CD8-positive, alpha-beta memory T cell (primary cell): ENCODE measurements at places on chromosomes 2 and 18. TPM values are rescaled to one million over a fixed set of nuclear protein-coding genes. Genes with fewer than 3 reads are reported as not detected.
A peak's percentile ranks its signal among the peaks of the same experiment; 100 is the strongest.

Gene CHRNG
- total RNA-seq = not detected

- H3K4me3 ChIP-seq = no peak overlapping the region
- peak; percentile 44 for DNase-seq
- H3K27ac ChIP-seq = no peak overlapping the region
Measured at GRCh38 chr18:35756506-35757117, 175.1 kb downstream of the GALNT1 start.

GRCh38 chr2:69340101-69340775 lies 46.8 kb downstream of the GFPT1 start:
- H3K4me1 ChIP-seq = no peaks in the 10 kb centered on the region
- no peaks in the 10 kb centered on the region for H3K27me3 ChIP-seq
- no peak overlapping the region for H3K4me3 ChIP-seq
- DNase-seq = no peak
- peaks cover 35% of the 10 kb centered on the region for H3K36me3 ChIP-seq

GRCh38 chr2:63124218-63124617 lies 73.6 kb downstream of the OTX1 start:
- no peak overlapping the region for H3K4me3 ChIP-seq
- H3K4me1 ChIP-seq = no peaks in the 10 kb centered on the region
- DNase-seq = no peak
- no peaks in the 10 kb centered on the region for H3K36me3 ChIP-seq
- H3K27me3 ChIP-seq = no peaks in the 10 kb centered on the region
- H3K27ac ChIP-seq = no peak overlapping the region

Gene SYT4
- total RNA-seq = not detected

GRCh38 chr2:108936866-108937265 lies 52.2 kb downstream of the EDAR start:
- no peaks in the 10 kb centered on the region for H3K36me3 ChIP-seq
- no peak overlapping the region for H3K4me3 ChIP-seq
- no peak overlapping the region for H3K27ac ChIP-seq
- H3K4me1 ChIP-seq = peaks cover 11% of the 10 kb centered on the region
- DNase-seq = no peak
- H3K27me3 ChIP-seq = no peaks in the 10 kb centered on the region

GRCh38 chr2:29530281-29530680 lies 391.1 kb downstream of the ALK start:
- no peaks in the 10 kb centered on the region for H3K36me3 ChIP-seq
- no peaks in the 10 kb centered on the region for H3K27me3 ChIP-seq
- no peak overlapping the region for H3K27ac ChIP-seq
- H3K4me1 ChIP-seq = no peaks in the 10 kb centered on the region
- no peak overlapping the region for H3K4me3 ChIP-seq

DNA sequence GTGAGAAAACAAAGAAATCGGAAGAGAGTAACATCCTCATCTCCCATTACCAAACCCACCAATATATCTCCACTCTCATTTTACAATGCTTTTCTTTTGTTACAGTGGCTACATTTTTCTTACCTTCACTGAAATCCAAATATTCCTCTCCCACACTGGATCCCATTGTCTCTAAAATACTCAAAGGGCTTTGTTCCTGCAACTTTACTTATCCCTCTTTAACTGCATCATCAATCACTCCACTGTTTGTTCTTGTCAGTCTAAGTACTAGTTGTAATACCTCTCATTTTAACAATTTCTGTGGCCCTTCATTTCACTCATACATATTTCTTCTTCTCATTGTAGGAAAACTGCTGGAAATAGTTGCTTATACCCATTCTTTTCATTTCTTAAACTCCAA lies 464.2 kb upstream of the PIK3C3 start:
- H3K4me3 ChIP-seq = no peak overlapping the region
- no peaks in the 10 kb centered on the region for H3K4me1 ChIP-seq
- H3K27me3 ChIP-seq = no peaks in the 10 kb centered on the region
- DNase-seq = no peak
- H3K27ac ChIP-seq = no peak overlapping the region

DNA sequence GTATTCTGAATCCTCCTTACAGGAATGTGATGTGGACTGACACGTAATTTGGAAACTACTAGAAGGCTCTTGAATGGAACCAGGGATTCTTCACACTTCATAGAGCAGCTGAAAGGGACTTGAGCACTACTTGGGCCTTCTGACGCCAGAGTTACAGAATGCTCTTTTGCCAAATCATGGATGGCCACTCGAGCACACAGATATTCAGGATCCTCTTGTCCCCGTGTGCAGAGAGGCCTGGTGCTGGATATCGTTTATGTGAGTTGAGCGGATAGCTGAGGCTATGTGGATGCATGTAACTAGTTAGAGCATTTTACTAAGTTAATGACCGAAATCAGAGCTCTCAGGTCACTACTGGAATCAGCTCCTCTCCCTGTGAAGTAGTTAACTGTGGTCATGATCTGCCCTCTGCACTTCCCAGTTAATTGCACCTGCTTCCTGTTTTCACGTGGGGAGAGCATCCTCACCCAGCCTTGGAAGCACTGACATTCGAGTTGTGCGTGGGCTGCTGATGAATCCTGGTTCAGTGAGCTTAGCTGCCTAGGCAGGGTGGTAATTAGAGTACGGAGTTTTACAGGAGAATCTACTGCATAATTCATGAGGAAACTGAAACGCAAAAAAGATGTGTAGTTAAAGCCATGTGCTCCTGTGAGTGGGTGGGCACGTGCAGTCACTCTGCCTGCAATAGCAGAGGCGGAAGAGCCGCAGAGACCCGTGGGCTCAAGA lies 5.2 kb upstream of the TPO start:
- no peaks in the 10 kb centered on the region for H3K36me3 ChIP-seq
- no peak overlapping the region for H3K4me3 ChIP-seq
- no peaks in the 10 kb centered on the region for H3K4me1 ChIP-seq
- H3K27me3 ChIP-seq = no peaks in the 10 kb centered on the region
- no peak for DNase-seq

Gene HAAO
- total RNA-seq = 0.35 TPM

- no peak for DNase-seq
- H3K27ac ChIP-seq = no peak overlapping the region
- no peaks in the 10 kb centered on the region for H3K36me3 ChIP-seq
- H3K27me3 ChIP-seq = no peaks in the 10 kb centered on the region
Measured at GRCh38 chr2:170514140-170514539, 201.0 kb upstream of the SP5 start.

DNA sequence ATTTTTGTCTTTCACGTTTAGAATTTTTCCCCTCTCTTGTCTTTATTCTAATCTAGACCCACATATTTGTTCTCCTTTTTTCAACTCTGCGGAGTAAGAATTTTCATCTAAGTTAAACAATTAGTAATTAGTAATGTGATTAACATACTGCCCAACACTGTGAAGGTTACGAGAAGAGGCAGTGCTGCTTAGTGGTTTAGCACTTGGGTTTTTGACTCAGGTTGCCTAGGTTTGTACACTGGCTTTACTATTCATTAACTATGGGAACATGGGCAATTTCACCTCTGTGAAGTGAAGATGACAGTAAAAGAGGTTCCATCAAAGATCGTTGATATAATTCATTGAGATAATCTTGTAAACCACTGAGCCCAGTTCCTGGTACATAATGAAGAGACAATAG lies 82.2 kb upstream of the PNPT1 start:
- H3K27ac ChIP-seq = no peak overlapping the region
- no peaks in the 10 kb centered on the region for H3K27me3 ChIP-seq
- no peak overlapping the region for H3K4me3 ChIP-seq
- H3K4me1 ChIP-seq = no peaks in the 10 kb centered on the region
- DNase-seq = no peak
- no peaks in the 10 kb centered on the region for H3K36me3 ChIP-seq

Gene HTR2B
- total RNA-seq = not detected

Gene CLEC4F
- not detected for total RNA-seq

Gene SCYGR4
- not detected for total RNA-seq

DNA sequence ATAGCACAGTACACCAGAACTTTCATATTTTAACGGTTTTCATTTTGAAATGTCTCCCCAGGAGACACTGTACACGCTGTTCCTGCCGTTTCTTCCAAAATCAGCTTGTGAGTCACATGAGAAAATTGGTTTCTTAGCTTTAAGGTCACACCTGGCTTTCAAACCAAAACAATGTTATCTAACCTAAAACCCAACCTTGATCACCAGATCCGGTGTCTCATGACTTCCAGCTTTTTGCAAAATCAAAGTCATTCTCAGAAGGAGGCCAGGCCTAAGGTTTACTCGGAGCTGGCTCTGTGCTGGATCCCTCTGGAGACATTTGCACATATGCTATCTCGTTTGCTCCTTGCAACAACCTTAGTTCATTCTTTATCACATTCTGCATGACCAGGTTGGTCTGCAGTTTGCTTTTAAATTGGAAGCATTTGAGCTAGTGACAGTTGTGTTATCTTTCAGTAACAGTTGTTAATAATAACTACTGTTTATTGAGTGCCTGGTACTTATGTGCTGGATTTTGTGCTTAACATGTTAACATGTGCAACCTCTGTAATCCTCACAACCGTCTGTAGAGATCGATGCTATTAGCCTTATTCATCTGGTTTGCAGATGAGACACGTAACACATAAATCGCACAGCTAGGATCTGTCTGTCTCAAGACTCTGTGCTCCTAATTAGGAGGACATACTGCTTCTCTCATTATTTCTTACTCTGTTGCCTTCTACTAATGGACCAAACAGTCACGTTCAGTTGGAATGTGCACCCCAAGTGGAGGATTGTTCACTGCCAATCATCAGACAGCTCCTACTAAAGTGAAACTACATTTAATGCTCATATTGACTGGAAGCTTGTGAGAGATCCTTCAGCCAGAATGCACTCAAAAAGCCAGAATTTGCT lies 105.5 kb downstream of the RNF144A start:
- no peak overlapping the region for H3K4me3 ChIP-seq
- DNase-seq = no peak
- H3K4me1 ChIP-seq = no peaks in the 10 kb centered on the region
- peaks cover 49% of the 10 kb centered on the region for H3K36me3 ChIP-seq
- no peaks in the 10 kb centered on the region for H3K27me3 ChIP-seq

DNA sequence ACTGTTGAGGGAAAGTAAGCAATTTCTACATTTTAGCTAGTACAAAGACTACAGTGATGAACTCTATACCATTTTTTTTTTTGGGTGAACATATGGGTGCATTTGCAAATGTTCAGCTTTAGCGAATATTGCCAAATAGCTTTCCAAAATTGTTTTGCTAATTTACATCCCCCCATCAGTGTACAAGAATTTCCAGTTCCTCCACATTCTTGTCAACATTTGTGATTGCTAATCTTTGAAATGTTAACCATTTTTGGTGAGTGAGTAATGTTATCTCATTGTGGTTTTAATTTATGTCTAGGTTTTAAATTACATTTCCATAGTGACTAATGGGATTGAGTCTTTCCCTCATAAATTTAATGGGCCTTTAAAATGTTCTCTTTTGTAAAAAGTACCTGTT lies 16.4 kb upstream of the CNRIP1 start:
- no peak for DNase-seq
- H3K27ac ChIP-seq = no peak overlapping the region

Gene TSPYL6
- total RNA-seq = not detected

GRCh38 chr18:27110319-27110718 lies 74.8 kb downstream of the CHST9 start:
- H3K27ac ChIP-seq = no peak overlapping the region
- no peaks in the 10 kb centered on the region for H3K36me3 ChIP-seq
- no peak for DNase-seq

GRCh38 chr18:35489913-35490490 lies 7.8 kb downstream of the INO80C start:
- DNase-seq = no peak
- H3K4me1 ChIP-seq = no peaks in the 10 kb centered on the region
- H3K4me3 ChIP-seq = no peak overlapping the region
- H3K27me3 ChIP-seq = no peaks in the 10 kb centered on the region
- no peaks in the 10 kb centered on the region for H3K36me3 ChIP-seq

Gene RESP18
- not detected for total RNA-seq

Gene MC4R
- total RNA-seq = not detected

GRCh38 chr18:58431215-58431614 lies 197.7 kb downstream of the ALPK2 start:
- H3K36me3 ChIP-seq = no peaks in the 10 kb centered on the region
- no peaks in the 10 kb centered on the region for H3K4me1 ChIP-seq
- no peaks in the 10 kb centered on the region for H3K27me3 ChIP-seq
- H3K27ac ChIP-seq = no peak overlapping the region

Gene PDE1A
- not detected for total RNA-seq

DNA sequence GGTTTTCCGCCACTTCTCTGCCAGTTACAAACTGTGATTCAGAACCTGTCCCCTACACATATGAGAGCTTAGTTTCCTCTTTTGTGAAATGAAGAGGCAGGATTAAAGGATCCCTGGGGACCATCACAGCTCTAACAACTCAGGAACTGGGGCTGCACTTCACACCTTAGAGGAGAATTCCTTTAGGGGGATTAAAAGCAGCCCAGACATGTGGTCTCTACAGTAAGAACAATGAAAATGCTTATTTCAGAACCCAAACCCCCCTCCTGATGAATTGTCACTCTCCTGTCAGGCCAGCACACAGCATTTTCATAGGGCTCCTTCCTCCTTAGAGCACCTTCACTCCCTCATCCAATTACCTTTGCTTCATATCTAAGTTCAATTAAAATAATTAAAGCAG lies 101.5 kb upstream of the NEDD4L start:
- no peaks in the 10 kb centered on the region for H3K4me1 ChIP-seq
- no peak overlapping the region for H3K27ac ChIP-seq
- no peak overlapping the region for H3K4me3 ChIP-seq
- H3K36me3 ChIP-seq = no peaks in the 10 kb centered on the region

GRCh38 chr18:35732636-35733035 lies 151.1 kb downstream of the GALNT1 start:
- H3K4me1 ChIP-seq = no peaks in the 10 kb centered on the region
- DNase-seq = no peak
- H3K27me3 ChIP-seq = no peaks in the 10 kb centered on the region
- no peaks in the 10 kb centered on the region for H3K36me3 ChIP-seq
- no peak overlapping the region for H3K27ac ChIP-seq

DNA sequence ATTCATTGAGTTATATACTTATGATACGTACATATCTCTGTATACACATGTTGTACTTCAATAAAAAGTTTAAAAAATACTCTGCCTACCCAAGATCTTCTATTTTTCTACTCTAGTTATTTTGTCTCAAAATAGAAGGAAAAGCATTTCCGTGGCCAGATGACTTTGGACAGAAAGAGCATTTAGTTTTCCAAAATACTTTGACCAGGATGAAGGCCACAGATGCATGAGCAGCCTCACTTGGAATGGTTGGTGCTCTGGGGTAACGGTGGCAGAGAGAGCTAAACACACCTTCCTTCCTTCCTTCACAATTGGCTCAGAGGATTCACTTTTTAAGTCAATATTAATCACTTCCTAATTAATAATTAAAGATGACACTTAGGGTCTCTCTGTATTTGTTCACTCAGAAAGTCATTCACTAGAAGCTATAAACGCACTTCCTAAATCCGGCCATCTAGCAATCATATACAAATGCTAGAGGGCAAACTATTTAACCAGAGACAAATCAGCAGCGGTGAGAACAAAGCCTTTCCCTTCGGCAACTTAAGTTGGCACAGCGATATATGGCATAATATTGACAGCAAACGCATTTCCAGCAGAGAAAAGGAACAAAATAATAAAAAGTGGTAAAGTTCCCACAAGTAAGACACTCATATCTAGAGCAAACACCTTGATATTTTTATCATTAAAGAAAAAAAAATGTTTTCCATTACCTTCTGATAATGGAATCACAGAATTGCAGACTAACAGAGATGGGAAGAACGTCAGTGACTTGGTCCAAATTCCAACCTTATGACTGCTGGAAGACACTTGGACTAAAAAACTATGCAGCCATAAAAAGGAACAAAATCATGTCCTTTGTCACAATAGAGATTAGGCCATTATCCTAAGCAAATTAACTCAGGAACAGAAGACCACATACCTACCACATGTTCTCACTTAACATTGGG lies 55.9 kb upstream of the NARS1 start:
- no peak for DNase-seq
- no peaks in the 10 kb centered on the region for H3K4me1 ChIP-seq
- H3K27ac ChIP-seq = no peak overlapping the region
- H3K4me3 ChIP-seq = no peak overlapping the region
- H3K27me3 ChIP-seq = no peaks in the 10 kb centered on the region

Gene GNAL
- total RNA-seq = 0.04 TPM
